ENCODE measurements at places on chromosomes 4 and X.

GRCh38 chrX:43655151-43656004 lies 721 bp upstream of the MAOA start:
- peak; percentile 24 for DNase-seq

DNA sequence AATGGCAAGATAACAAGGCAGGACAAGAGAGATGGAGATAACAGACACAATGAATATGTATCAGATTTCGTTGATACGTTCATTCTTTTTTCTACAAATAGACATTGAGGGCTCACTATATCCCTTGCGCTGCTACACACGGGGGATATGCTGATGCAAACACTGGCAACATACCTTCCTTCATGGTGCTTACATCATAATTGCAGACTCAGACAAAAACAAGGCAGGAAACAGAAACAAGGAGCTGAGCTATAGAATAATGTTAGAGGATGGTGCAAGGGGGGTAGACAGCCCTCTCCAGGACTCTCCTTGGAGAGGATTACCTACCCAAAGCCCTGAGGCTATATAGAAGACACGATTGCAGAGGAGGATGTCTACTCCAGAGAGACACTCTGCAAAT lies 1069.5 kb downstream of the DMD start:
- DNase-seq: no peak

DNA sequence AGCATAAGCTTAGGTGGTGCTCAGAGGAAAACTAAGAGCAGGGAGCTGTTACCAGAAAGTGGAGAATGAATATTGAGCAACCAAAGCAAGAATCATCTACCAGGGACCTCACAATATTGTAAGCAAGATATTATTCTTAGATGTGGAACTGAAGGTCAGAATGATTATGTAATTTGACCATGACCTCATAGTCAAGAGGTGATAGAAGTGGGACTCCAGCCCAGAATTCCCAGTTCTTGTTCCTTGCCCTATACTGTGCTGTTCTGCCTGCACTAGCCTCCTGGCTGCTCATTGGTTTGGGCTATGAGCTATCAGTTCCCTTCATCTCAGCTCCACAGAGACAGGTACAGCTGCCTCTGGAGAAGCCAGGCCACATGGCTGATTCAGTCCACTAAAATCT lies 229.4 kb downstream of the LDB2 start:
- DNase-seq: no peak

GRCh38 chrX:109374262-109374960 lies 107.5 kb downstream of the GUCY2F start:
- DNase-seq: no peak

DNA sequence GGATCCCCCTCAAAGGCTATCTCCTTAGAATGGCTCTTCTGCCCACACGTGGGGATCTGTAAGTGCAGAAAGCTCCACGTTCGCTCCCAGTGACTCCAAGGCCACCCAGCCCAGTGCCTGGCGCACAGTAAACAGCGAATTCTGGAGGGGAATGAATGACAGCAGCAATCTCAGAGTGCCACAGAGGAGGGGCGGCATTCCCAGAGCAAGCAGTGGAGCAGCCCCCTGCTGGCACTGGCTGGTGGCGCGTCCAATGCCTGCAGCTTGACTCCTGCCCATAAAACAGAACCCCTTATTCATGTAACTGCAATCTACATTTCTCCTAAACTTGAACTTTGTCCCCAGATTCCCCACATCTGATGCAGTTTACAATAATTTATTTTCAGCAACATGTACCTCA lies 6.9 kb upstream of the HELT start:
- DNase-seq: peak; percentile 81

DNA sequence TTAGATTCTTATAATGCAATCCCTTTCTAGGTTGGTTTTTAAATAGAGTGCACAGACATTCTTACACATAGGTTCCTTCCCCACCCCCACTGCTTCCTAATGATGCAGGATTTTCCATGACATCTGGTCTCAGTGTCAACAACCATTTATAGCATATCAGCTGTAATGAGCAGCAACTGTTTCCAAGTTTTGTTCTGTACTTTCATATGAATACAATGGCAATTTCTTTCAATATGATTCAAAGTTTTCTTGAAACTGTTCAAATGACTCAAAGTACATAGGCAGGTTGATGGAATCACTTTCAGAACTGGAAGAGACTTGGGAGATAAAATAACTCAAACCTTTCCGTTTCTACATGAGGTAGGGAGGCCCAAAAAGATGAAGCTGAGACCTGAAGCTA lies 220.7 kb downstream of the CAMK2D start:
- no peak for DNase-seq

DNA sequence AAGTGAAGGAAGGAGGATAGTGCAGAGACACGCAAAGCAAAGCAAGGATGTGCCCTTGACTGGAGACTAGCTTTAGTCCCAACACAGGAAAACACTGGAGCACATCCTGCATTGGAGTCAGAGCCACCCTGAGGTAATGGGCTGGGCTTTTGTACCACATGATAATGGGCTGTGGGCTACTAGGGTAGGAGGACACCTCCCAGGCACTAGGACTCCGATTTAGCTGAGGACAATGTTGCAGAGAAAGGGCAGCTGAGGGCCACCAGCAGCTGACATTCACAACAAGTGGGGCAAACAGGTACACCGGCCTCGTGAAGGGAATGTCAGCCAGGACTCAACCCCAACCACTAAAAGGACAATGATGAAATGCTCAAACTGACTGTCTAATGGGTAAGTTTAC lies 10.2 kb downstream of the SDAD1 start:
- DNase-seq: no peak

DNA sequence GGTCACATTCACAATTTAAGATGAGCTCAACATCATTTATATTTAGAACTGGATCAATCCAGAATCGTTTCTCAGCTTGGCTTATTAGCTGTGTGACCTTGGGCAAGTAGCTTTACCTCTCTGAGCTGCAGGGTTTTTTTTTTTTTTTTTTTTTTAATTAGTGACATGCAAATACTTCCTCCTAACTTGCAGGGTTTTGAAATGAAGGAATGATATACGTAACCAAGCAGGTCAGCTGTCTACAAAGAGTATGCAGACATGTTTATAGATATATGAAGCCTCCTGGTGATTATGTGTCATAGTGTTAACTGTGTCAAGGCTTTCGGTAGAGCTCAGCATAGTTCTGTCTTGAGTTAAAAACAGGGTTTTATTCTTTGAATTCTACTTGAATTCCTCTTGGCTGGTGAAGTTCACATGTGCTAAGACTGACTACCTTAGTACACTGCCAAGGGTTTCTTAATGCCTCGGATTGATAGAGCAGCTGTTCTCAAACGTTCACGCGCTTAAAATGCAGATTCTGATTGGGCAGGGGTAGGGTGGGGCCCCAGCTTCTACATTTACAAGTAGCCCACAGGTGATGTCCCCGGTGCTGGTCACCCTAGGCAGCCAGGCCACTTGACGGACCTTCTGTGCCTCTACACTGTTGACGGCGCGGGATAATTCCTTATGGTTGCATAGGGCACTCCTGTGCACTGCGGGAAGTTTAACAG lies 654 bp upstream of the STS start:
- DNase-seq: peak; percentile 26

GRCh38 chr4:110950731-110951130 lies 327.9 kb upstream of the PITX2 start:
- DNase-seq: no peak

DNA sequence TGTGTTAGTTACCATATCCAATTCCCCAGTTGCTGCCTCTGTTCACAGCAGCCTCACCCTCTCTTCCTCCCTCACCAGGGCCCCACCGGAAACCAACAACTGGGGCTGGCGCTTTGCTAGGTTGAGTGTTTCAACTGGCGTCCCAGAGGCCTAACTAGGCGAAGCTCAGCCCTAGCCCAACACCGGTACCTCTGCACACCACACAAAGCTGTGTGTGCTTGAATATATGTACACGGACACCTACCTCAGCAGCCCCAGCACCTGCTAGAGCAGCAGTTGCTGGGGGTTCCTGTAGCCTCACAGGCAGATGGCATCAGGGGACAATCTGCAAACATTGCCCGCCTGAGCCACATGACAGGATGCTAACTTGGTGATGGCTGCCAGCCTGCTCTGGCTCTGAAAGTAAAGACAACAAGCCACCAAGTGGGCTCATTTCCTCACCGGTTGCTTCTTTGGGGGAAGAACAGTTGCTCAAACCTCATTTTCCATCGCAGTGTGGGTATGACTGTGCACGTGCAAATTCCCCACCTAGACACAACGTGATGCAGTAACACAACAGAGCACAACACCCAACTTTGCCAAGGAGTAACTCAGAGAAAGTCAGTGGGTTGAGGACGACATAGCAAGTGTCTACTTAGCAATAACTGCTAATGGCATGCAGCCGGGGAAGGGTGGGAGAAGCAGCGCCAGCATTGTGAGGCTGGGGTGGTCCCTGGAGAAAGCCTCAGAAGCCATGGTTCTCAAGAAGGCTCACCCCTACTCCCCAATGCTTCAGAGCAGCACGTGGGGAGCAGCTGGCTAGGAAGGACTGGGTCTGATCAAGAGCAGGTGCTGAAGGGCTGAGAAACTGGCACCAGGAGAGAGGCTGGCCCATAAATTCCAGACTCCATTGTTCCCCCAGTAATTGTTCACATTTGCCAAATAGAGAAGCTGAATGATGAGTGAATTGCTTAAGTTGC lies 139.5 kb downstream of the SH3KBP1 start:
- no peak for DNase-seq

DNA sequence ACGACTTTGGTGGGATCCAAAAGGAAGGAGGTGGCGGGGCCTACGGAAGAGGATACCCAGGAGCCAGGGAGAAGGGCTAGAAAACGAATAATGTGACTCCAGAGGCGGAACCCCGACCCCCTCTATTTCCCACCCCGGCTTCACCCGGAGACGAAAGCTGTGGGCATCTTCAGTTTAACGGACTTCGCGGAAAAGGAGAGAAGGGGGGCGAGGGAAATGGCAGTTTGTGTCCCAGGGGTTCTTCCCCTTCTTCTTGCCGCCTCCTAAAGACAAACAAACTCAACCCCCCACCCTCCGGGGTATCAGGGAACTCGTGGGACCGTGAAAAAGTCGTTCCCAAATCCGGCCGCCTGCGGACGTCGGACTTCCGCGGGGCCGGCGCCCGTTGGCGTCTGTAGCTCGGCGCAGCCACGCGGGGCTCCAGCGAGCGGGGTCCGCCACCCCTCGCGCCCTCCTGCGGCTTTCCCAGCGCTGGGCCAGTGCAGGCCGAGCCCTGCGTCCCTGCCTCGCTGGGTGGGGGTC lies 3.6 kb upstream of the LEF1 start:
- DNase-seq: peak; percentile 74

DNA sequence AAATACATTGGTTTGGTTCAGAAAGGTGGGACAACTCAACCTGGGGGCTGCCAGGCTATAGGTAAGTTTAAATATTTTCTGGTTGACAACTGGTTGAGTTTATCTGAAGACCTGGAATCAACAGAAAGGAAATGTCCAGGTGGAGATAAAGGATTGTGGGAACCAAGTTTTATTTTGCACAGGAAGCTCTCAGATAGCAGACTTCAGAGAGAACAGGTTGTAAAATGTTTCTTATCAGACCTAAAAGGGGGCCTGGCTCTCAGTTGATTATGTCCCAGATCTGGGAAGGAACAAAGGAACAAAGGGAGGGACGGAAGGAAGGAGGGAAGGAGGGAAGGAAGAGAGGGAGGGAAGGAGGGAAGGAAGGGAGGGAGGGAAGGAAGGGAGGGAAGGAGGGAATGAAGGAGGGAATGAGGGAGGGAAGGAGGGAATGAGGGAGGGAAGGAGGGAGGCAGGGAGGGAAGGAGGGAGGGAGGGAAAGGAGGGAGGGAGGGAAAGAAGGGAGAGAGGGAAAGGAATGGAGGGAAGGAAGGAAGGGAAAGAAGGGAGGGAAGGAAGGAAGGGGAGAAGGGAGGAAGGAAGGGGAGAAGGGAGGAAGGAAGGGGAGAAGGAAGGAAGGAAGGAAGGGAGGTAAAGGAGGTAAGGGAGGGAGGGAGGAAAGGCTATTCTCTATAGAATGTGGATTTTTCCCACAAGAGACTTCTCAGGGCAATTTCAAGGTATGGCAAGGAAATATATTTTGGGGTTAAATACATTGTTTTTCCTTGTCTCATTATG lies 186.7 kb downstream of the DHRSX start:
- no peak for DNase-seq

- no peak for DNase-seq
These were observed 128.2 kb downstream of the FRYL start for GRCh38 chr4:48651914-48652313.

- peak; percentile 33 for DNase-seq
These were observed 2440.0 kb downstream of the PCDH7 start for GRCh38 chr4:33160126-33160525.

DNA sequence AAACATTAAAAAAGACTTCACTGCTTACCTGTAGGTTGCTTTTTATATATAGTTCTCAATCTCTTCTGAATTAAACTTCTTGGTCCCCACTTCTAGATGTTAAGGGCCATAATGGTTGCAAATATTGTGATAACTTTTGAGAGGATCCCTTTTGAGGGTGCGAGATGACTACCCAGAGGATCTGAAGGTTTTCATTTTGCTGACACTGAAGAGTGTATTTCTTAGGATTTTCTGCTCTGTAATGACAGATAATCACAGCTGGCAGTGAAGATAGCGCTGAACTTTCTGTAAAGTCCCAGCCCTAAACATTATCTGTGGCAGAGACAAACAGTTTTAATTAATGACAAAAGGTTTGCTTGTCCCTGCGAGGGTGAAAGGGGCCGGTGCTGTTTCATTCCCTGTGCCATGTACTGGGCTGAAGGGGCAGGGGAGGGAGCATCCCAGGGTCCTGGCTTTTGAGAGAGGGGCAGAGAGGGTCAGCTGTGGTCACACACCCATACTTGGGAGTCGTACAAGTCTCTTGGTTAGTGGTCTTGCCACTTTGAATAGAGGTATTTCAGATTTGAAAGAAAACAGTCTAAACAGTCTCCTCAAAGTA lies 22.2 kb downstream of the CLCN4 start:
- DNase-seq: no peak

GRCh38 chr4:111115881-111116280 lies 493.0 kb upstream of the PITX2 start:
- peak; percentile 58 for DNase-seq

GRCh38 chr4:76488888-76489685 lies 54.1 kb downstream of the SHROOM3 start:
- DNase-seq: no peak

DNA sequence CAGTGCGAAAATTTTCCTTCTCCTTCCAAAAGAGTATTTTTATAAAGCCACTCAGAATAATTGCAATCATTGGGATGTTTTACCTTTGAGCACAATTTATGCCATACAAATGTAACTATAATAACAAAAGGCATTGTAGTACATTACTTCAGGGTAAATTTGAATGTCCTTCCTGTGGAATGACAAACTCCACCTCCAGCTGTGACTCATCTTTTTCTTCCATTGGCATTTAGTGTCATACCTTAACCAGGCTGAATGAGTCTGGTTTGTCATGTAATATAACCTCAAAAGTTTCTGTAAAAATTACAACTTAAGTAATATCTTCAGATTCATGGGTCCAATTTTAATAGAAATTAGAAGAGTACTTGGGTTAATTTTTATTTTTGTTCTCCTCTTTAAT lies 93.3 kb downstream of the TMEM47 start:
- no peak for DNase-seq

GRCh38 chr4:40462326-40462725 lies 127.2 kb downstream of the CHRNA9 start:
- no peak for DNase-seq

- DNase-seq: no peak
These were observed 56.8 kb downstream of the SMIM20 start for GRCh38 chr4:25970691-25971432.

Measured in D341Med (cell line).